ENCODE measurements at places on chromosomes 5 and 9.

DNA sequence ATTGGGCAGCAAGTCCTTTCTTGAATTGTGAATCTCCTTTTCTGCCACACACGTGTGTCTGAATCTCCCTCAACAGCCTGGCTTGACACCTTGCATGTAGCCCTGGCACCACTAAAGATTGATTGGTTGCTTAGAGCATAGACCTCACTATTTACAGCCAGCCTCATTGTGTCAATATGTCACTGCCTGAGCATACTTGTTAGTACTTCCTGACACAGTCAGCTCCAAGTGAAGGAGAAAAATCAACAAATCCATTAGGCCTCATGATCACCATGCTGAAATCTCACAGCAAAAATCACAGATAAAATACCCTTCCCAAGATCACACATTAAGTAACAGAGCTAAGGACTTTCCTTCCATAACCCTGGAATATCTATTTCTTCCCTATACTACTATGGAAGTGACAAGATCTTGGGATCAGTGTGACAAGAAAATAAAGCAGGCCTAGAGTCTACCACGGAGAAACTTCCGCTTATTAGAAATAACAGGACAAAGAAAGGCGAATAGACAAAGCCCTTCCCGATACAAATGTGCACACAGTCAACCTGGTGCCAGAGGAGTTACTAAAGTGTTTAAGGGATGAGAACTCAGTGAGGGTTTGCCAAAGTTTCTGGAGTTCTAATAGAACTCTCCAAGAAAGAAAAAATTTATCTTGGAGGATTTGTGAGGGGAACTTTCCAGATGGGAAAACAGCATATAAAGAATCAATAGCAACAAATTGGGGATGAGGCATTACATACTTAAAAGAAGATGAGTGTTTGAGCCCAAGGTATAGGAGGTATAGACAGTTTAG, 5.6 kb upstream of the ARL15 start:
- DNase-seq, result no peak

- DNase-seq, result no peak
Observed at GRCh38 chr5:126100767-126101166, 322.4 kb upstream of the GRAMD2B start.

DNA sequence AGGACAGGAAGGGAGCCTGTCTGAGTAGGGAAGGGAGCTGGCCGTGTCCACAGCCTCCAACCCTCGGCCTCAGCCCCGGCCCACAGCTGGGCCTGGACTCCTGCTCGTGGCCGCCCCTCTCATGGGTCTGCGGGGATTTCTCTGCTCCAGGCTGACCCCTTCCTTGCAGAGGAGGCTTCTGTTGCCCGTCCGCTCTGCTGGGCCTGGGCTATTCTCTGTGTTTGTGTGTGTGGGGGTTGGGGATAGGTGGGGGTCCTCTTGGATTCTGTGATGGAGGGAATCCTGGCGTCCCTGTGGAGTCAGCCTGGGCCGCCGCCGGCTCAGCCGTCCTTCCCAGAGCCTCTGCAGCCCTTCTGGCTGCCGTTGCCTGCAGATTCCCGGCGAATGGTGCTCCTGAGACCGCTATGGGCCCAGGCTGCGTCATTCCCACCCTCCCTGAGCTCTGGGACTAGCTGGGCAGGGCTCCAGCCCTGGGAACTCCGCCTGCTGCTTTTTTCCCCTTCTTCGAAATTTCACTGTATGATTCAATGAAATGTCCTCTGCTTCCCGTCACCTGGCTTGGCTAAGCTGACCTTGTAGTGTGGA, 64.2 kb downstream of the FGF18 start:
- no peak for DNase-seq

DNA sequence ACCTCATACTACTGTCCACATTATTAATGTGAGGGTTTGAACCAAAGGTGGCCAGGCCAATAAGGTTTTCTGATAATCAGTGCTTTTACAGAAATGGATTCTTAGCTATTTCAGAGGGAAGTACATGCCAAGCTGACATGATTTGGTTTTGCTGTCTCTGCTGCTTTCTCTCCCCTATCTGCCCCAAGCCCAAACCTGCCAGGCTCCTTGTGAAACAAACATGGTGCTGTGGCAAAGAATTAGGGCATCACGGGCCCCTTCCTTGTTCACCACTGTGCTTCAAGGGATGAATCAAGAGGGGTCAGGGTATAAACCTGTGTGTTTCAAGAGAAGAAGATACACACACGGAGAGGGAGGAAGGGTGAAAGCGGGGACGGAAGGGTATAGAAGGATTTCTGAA, 41.3 kb upstream of the SMU1 start:
- DNase-seq, result no peak

- no peak for DNase-seq
Observed at GRCh38 chr5:120103495-120103894, 360.6 kb upstream of the PRR16 start.

DNA sequence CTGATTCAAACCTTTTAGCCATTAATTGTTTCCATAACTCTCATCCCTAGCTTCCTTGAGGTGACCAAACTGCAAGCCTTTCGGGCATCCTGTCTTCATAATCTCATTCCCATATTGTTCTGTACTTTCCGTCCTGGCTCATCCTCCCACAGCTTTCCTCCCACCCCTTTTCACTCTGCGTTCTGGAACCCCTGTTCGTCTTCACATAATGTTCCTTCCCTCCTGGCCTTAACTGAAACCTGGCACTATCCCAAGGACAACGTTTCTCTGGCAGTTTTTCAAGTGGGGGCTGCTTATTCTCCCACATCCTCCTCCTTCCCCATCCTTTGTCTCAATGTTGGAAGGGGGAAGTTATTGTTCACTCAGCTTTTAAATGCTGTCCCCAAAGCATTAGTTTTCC, 1.5 kb downstream of the ZNF189 start:
- DNase-seq, result no peak

GRCh38 chr5:62083661-62084060, 222.3 kb upstream of the KIF2A start:
- no peak for DNase-seq

- no peak for DNase-seq
Observed at GRCh38 chr9:92640398-92641091, 29.4 kb downstream of the IPPK start.

DNA sequence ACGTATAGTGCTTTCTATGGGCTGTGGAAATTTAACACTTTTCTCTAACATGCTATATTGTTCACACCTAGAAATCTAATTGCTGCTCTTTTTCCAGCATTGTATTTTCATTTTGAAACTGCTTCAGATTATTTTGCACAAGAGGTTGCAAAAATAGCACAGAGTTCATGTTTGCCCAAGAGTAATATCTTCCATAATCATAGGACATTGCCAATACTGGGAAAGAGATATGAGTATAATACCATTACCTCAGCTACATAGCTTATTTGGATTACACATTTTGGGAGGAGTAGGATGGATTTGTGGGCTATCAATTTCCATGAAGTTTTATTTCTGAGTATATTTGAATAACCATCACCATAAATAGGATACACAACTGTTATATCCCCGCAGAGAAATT, 717.1 kb downstream of the CDH9 start:
- no peak for DNase-seq

DNA sequence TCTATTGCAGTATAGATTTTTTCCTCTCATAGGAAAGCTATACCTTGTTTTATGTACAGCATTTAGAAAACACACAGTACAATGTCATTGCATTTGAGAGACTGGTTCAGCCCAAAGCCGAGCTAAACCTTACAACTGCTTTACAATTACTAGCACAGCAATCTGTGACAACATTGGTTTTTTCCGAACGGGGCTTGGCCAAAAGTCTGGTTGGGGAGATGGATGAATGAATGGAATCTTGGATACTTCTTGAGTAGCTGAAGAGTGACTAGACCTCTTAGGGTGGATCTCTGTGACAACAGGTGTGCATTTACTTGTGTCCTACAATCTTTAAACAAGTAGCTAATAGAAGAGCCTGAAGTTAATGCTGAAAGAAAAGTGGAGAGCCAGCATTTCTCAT, 1.2 kb downstream of the SGCD start:
- no peak for DNase-seq

GRCh38 chr9:124502711-124503702, 4.2 kb downstream of the NR5A1 start:
- DNase-seq, result no peak

DNA sequence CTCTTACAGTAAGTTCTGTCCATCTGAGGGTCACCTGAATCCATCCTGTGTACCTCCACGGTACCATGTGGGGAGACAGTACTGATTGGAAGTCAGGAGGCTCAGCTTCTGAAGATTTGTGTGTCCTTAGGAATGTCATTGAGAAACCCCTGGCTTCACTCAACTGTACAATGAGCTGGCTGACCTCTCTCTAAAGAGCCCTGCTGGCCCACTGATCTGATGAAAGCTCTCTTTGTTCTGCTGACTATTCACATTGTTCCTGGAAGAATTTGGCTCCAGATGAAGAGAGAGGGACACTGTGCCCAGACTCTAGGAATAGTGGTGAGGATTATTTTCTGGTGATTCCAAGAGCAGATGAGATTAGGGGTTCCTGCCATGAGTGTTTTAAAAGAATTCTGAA, 141.2 kb downstream of the LURAP1L start:
- DNase-seq, result no peak

- DNase-seq, result no peak
Observed at GRCh38 chr9:85013703-85014102, 344.2 kb downstream of the NTRK2 start.

DNA sequence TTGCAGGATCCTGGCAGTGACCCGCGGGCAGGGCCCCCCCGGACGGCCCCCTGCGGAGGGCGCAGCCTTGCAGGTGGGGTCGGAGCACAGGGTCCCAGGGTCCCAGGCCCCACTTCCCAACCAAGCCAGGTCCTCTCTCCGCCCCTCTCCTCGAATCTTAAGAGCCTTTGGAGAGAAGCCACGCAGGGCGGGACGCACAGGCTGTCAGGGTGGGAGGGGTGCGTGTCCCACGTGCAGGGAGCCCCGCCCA, 18.4 kb upstream of the EGFL7 start:
- no peak for DNase-seq

All from NCI-H1694 (cell line).